Activated CD4-positive, alpha-beta T cell treated with anti-CD3 and anti-CD28 coated beads for 1 hour (primary cell): ENCODE measurements at places on chromosomes 2 and 18.

- DNase-seq, result no peak
Measured at GRCh38 chr2:219362524-219363164, 25.1 kb downstream of the DNPEP start.

GRCh38 chr2:178892751-178893625, 85.8 kb upstream of the TTN start:
- no peak for DNase-seq

DNA sequence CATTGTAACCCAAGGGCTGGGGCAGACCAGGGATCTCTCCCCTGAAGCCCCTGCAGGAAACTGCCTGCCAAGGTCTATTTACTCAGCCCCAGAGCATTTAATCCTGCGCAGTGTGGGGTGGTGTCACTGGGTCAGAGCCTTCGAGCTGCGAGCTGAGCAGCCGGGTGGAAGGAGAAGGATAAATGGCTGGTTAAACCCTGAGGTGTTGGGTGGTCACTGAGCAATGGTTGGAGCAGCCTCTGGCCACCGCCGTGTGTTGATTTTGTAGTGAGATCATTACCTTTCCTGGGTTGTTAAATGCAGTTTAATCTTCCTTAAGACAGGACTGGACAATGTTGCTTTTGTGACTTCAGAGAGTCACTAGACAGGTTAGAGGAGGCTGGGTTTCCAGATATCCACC, 98.1 kb downstream of the SETBP1 start:
- DNase-seq, result no peak

- no peak for DNase-seq
Measured at GRCh38 chr2:8575038-8575833, 106.6 kb upstream of the ID2 start.

GRCh38 chr2:74735564-74735963, 81.5 kb downstream of the SEMA4F start:
- no peak for DNase-seq

DNA sequence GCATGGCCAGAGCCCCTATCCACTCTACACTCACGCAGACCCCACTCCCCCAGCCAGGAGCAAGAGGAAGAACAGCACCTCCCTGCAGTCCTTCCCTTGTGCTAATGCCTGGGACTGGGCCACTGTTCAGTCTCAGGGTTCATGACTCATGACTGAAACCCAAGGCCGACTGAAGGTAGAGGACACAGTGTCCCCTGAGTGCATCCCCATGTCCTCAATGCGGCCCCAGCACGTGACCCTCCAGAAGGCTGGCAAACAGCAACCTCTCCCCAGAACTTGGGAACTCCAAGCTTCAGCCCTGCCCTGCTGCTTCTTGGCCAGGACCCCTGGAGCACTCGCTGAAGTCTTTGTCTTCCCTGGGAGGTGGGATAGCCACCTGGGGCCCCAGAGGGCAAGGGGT, 6.0 kb upstream of the ADRA2B start:
- DNase-seq, result no peak

DNA sequence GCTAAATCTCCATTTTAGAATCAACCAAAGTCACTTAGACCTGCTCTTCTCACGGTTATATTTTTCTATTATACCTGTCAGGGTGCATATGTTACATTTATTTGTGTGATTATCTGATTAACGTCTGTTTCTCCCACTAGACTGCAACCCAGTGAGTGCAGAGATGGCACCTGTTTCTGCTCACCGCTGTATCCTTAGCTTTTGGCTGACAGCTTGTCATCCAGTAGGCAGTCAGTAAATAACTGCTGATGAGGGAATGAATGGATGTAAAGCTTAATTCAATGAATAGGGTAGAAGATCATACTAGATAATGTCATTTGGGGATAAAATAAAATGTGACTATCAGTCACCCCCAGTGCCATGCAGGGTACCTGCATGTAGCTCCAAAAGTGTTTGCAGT, 6.9 kb upstream of the CHRNA1 start:
- DNase-seq, result no peak
